ENCODE measurements at places on chromosomes 2 and 18.

DNA sequence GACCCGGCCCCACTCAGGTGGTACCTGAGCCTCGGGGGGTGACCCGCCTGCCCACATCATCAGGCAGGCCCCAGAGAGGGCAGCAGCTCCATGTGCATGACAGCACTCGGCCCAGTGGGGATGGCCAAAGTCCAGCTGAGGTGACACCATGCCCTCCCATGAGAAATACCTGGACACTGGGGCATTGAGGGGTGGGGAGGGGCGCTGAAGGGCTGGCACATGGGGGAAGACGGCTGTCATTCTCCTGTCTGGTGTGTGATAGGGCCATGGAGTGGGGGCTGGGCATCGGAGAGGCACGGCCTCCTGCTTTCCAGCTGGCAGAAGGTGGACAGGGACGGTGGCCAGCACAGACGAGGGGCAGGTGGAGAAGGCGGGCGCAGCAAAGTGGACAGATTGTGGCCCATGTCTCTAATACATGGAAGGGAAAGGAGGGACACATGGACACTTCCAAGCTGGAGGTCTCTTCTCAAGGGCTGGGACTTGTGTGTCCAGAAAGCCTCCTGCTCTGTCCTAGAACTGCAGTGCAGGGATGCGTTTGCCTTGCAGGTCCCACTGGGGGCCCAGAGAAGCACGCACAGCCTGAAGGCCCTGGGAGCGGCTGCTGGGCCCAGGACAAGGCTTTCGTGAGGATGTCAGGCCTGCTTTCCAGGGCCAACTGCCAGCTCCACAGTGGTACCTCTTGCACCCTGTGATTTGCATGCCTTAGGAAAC lies 302.2 kb downstream of the NDUFA10 start:
- no peak for DNase-seq

DNA sequence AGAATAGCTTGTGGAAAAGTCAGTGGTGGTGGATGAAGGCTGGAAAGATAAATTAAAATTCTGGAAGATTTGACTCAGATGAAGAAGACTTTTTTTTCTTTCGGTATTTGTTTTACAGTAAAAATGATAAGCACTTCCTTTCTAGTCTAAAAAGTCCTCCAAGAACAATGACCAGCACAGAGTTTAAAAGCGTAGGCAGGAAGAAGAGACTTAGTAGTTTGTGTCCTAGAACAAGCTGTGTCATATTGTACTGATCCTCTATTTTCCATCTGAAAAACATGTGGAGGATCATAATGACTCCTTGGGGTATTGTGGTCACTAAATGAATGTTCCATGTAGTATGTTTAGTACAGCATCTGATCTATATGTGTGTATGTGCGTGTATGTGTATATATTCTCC lies 132.4 kb upstream of the FSHR start:
- DNase-seq: no peak

DNA sequence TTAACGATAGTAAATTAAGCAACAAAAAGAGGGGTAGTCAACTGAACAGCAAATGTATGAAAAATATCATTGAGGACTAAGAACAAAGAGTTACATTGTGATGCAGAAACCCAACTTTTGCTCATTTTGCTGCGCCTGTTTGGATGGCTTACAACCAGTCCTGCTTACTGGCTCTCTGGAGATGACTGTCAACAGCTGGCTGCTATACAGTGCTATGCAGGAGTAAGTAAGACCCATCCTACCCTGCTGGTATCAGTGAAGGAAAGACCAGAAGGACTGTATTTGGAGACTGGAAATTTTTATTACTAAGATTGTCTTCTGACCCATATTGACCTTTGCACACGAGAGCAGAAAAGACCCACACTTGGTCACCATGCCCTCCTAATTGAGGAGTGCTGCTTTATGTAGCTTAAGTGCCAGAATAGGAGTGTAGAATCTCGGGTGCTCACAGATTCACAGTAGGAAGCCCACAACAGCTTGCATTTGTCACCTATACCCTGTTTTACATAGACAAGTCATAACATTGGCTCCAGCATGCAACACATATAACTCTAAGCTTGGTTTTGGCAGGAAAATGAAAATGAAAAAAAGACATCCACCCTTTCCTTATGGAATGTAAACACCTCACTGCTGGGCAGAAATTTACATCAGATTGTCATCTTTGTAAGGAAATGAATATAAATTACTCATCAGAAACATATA lies 1915.0 kb upstream of the CELF4 start:
- DNase-seq: no peak

GRCh38 chr2:88829607-88830463 lies 138.4 kb downstream of the RPIA start:
- no peak for DNase-seq

GRCh38 chr2:62234755-62235655 lies 39.1 kb downstream of the B3GNT2 start:
- DNase-seq: no peak

DNA sequence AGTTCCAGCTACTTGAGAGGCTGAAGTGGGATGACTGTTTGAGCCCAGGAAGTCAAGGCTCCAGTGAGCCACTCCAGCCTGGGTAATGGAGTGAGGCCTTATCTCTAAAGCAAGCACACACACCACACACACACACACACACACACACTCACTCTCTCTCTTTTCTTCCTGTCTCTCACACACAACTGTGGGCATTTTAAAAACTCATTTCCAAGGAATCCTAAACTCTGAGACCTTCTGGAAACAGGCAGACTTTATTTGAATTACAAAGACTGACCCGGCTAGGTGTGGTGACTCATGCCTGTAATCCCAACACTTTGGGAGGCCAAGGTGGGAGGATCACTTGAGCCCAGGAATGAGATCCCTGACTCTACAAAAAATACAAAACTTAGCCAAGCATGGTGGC lies 21.3 kb downstream of the WDSUB1 start:
- no peak for DNase-seq

- DNase-seq: peak; percentile 35
Observed at GRCh38 chr2:203960811-203961210, 24.2 kb downstream of the ICOS start.

GRCh38 chr2:31523871-31524492 lies 56.8 kb downstream of the SRD5A2 start:
- DNase-seq: peak; percentile 68

DNA sequence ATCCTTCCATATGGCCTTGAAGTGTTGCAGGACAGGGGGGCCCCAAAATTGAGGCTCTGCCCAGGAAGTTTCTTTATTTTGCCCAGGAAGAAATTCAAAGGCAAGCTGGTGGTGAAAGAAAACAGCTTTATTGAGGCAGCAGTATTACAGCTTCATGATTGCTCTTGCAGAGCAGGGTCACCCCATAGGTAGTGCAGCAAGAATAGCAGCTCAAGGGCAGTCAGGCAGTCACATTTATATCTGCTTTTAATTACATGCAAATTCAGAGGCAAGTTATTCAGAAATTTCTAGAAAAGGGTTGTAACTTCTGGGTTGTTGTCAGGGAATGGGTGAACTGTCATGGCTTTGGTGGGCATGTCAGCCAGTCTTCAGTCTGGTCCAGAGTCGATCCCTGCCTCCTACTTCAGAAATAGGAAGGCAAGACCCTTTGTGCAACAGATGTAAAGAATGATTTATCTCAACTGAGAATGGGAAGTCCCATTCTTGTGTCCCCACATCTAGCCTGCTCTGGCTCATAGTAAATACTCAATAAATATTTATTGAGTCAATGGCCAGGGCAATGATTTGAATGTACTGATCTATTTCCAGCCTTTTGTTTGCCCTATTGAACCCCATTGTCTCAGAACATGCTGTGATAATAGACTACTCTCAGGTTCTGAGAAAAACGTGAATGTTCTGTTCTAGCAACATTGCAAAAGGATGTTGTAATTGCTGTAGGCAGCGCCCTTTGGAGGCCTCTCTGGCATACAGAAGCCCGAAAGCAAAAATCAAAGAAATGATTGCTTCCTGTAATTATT lies 129.8 kb downstream of the MYO3B start:
- DNase-seq: no peak

DNA sequence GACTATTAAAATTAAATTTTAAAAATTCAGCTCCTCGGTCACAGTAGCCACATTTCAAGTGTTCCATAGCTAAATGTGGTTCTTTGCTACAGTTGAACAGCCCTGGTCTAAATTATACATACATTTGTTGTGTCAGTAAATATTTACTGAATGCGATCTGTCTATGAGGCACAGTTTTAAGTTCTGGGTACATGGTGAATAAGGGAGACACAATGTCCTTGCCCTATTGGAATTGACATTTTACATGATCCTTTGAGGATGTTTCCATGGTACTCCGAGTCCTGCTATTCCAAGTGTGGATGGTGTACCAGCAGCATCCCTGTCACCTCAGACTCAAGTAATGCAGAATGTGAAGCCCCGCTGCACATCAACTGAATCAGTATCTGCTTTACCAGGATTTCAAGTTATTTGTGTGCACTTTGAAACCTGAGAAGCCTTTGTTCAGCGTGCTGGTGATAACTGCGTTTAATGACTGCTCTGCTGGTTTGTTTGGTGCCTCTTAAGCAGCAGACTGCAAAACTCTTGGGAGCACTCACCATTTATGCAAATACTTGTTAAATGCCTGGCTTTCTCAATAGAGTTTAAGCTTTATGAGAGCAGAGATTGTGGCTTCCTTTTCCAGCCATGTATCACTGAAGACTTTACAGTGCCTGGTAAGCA lies 1.5 kb downstream of the GALNT1 start:
- DNase-seq: peak; percentile 40

DNA sequence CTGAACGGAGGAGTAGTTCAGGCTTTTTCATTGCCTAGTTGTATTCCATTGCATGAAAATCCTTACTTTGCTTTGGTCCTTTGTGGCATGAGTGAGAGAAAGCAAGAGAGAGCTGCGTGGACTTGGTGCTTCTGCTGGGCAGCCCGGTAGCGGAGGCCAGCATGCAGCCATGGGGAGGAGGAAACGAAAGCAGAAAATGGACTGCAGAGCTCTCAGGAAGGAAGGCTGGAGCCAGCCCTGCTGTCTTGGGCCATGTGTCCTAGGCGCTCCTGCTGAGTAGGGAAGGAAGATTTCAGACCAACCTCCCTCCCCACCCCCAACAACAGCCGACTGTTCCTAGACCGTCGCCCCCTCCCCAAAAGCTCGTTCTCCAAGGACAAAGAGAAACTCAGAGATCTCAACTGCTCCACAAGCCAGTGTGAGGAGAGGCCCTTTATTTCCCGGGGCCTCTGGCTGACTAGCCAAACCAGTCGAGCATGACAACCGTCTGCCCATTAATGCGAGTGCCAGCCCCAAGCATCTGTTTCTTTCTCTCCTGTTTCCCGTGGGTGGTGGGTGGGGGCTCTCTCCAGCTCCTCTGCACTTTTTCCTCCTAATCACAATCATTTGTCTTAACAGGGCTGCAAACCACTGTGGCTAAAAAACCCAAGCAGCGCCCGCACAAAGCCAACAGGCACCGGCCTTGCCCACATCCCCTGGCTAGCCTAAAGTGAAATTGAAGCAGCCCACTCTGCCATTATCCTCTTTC lies 66.8 kb upstream of the FZD7 start:
- no peak for DNase-seq

GRCh38 chr18:58924473-58924872 lies 59.8 kb downstream of the ZNF532 start:
- no peak for DNase-seq

GRCh38 chr2:64295326-64296139 lies 151.3 kb upstream of the PELI1 start:
- no peak for DNase-seq

GRCh38 chr2:240929364-240930095 lies 23.4 kb downstream of the CROCC2 start:
- DNase-seq: no peak

GRCh38 chr18:62328586-62329525 lies 3.7 kb downstream of the TNFRSF11A start:
- no peak for DNase-seq

DNA sequence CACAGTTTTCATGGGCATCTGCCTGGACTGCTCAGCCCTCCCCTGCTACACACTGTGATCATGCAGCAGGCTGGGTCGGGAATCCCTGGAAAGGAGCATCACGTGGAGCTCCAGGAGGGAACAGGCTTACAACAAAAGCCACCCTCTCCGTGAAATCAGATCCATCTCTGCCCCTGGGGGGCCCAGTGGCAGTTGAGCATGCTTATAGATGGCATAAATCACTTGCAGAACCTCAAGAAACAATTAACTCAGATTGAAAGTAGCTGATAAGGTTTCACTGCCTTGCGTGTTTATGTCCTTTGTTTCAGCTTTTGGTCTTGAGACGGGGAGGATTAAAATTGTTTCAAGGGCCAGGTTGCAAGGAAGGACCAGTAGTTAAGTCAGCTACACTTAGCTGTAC lies 354.8 kb upstream of the MEIS1 start:
- DNase-seq: no peak

GRCh38 chr2:128625421-128625820 lies 306.8 kb upstream of the HS6ST1 start:
- no peak for DNase-seq

DNA sequence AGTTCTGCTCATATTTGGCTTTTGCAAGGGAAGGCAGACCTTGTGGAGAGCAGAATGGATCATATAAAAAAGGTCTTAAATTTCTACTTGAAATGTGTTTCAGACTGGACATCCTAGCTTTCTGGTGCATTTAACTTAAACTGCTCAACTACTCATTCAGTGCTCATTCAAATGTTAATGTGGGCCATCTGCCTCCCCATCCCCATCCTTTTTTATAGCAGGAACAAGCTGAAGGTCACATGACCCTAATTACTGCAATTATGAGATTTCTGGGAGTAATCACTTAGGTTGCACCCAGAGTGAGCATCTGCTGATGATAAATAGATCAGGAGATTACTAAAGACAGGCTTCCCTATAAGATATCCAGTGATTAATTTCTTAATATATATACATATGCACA lies 96.1 kb downstream of the MAP2 start:
- no peak for DNase-seq

GRCh38 chr2:229838729-229839128 lies 83.1 kb downstream of the TRIP12 start:
- DNase-seq: no peak

GRCh38 chr2:127106457-127106990 lies 430 bp downstream of the BIN1 start:
- DNase-seq: peak; percentile 36

DNA sequence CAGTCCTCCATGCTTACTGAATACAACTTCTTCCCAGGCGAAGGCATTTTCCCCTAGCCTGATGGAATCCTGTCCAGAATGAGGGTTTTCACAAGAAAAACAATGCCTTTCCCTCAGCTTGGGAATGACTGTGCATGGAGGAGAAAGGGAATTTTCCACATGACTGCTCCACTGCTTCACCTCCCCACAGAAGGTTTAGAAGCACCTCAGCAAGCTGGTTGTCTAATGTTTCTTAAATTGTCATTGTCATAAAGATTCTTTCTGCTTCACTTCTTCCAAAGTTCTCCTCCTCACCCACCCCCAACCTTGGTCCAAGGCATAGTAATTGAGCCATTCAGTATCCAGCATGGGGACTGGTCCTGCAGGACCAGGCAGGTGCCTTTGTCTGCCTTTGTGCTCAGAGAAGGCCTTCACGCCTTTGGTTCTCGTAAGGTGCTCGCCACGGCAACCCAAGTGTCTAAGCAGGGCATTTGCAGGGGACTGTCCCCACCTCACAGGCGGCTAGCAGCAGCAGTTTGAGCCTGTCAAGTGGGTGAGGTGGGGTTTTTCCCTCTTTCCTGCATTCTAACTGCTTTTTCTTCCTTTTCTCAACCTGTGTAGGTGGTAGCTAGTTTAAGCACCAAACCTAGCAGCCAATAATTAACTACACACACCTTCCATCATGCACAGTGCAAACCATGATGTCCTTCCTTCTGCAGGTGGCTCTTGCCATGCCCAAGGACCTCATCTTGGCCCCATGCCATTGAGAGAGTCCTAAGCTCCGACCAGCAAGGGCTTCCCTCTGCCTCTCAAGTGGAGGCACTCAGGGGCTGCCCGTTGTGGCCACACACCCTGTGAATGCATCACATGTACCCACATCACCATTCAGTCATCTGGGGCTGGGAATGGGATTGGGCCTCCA lies 65.7 kb upstream of the BCL2L11 start:
- no peak for DNase-seq
